ENCODE measurements at places on chromosomes 11 and 22. TPM values are rescaled to one million over a fixed set of nuclear protein-coding genes. Genes with fewer than 3 reads are reported as not detected.

The TRPM5 gene
- not detected for total RNA-seq

- DNase-seq, result peak; percentile 84
Measured at GRCh38 chr22:42439821-42440674, 7.8 kb upstream of the NFAM1 start.

DNA sequence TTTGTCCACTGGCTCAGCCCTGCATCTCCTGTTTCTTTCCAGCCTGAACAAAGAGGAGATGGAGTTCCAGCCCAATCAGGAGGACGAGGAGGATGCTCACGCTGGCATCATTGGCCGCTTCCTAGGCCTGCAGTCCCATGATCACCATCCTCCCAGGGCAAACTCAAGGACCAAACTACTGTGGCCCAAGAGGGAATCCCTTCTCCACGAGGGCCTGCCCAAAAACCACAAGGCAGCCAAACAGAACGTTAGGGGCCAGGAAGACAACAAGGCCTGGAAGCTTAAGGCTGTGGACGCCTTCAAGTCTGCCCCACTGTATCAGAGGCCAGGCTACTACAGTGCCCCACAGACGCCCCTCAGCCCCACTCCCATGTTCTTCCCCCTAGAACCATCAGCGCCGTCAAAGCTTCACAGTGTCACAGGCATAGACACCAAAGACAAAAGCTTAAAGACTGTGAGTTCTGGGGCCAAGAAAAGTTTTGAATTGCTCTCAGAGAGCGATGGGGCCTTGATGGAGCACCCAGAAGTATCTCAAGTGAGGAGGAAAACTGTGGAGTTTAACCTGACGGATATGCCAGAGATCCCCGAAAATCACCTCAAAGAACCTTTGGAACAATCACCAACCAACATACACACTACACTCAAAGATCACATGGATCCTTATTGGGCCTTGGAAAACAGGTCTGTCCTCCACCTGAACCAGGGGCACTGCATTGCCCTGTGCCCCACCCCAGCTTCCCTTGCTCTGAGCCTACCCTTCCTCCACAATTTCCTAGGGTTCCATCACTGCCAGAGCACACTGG lies 5.0 kb downstream of the FTH1 start:
- DNase-seq, result peak; percentile 71

DNA sequence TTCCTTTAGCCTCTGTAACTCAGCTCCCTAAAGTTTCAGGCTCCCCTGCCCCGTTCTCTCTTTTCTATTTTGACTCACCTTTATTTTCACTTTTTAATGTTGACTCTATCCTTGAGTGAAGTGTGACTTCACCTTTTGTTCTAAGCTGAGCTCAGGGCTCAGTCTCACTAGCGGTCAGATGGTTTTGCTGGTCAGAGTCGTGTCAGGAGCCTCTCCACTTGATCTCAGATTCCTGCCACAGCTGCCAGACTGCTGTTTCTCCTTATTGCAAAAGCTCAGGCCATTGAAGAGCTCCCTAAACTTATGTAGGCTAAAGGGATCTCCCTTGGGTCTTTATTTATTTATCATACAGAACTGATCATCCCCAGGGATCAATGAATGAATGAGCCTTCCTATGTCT lies 13.7 kb upstream of the POU2AF2 start:
- DNase-seq, result no peak

DNA sequence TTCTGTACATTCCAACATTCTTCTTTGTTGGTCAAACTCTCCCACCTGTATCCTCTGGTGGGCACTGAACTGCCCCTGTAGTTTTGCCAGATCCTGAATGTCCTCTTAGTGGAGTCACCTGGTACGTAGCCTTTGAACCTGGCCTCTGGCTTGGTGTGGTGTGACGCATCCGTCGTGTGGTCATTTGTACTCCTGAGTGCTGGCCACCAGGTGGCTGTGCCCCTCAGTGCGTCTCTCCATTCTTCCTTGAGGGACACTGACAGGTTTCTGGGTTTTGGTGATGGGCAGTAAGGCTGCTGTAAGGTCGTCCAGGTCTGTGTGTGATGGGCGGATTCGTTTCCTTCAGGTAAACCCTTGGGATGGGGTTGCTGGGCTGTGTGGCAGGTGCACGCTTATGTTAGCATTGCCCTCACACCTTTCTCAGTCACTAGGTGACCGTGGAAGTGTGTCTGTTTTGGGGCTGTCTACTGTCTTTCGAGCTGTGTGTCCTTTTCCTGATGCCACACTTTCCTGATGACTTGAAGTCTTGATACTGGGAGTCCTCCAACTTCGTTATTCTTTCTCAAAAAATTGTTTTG lies 13.6 kb upstream of the RANBP1 start:
- DNase-seq, result peak; percentile 36

DNA sequence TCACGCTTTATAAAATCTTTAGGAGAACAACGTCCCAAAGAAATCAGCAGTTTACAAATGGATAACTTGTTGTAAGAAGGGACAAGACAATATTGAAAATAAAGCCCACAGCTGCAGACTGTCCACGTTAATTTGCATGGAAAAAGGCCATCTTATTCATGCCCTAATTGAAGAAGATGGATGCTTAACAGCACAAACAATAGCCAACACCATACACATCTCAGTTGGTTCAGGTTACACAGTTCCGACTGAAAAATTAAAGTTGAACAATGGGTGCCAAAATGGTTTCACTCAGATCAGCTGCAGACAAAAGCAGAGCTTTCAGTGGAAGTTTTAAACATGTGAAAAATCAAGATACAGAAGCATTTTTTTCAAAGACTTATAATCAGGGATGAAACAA lies 314.2 kb downstream of the RAB38 start:
- DNase-seq, result no peak

- no peak for DNase-seq
Measured at GRCh38 chr11:20161923-20162744, 1.9 kb upstream of the DBX1 start.

GRCh38 chr11:134712228-134713145 lies 300.4 kb upstream of the B3GAT1 start:
- DNase-seq, result no peak

GRCh38 chr11:98625526-98625925 lies 395.2 kb upstream of the CNTN5 start:
- no peak for DNase-seq
